Cortex of kidney (tissue), 1 donor: ENCODE measurements at places on chromosomes 5 and 9.

GRCh38 chr9:101027733-101028345 lies 688 bp upstream of the PLPPR1 start:
- DNase-seq = no peak

GRCh38 chr5:172846249-172846648 lies 12.2 kb downstream of the ERGIC1 start:
- DNase-seq = no peak

DNA sequence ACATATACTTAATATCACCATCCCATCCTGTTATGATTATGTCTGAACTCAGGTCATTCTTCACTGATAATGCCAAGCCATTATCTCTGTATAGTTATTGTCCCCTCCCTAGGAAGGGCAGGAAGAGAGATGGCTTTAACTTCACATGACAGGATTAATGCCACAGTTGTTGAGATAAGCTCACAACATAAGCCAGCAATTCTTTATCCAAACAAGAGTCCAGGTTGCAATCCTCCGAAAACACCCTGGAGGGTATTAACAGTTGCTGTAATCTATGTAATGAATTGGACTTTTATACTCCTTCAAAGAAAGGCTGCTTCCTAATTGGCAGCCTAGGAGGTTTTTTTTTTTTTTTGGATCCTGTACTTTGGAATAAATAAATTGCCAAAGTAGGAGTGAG lies 779.4 kb downstream of the SEMA5A start:
- DNase-seq = no peak

DNA sequence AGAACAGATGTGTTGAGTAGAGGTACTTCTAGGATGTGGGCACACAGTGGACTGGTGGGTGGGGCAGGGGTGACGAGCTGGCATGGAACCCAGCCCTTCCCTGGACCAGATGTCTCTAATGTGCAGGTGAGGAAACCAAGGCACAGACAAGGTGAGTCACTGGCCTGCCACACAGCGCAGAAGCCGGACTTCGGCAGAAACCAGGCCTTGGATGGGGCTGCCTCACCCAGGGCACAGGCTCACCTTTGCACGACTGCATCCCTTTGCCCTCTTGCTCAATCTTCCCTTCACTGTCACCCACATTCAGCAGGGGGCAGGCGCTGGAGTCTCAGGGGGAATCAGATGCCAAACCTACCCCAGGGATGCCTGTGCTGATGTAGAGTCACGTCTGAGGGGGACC lies 65.4 kb upstream of the LMX1B start:
- DNase-seq = no peak

DNA sequence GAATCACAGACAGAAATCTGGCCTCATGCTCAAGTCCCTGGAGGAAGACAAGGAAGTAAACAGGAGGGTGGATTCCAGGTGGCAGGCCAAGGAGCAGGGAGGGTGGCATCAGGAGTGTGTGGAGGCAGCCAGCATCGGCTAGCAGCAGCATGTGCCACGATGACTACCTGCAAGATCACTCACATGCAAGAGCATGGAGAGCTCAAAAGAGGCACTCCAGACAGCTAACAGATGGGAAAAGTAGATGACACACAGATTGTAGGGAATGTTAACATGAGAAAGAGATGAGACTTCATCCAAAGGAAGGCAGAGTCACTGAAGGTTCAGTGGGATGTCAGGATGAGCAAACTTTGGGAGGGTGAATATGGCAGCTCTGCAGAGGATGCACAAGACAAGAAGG lies 104.3 kb downstream of the SEMA5A start:
- no peak for DNase-seq

GRCh38 chr5:63959177-63959982 lies 2.9 kb downstream of the HTR1A start:
- DNase-seq = no peak

GRCh38 chr5:132056610-132057497 lies 3.6 kb upstream of the IL3 start:
- DNase-seq = no peak

DNA sequence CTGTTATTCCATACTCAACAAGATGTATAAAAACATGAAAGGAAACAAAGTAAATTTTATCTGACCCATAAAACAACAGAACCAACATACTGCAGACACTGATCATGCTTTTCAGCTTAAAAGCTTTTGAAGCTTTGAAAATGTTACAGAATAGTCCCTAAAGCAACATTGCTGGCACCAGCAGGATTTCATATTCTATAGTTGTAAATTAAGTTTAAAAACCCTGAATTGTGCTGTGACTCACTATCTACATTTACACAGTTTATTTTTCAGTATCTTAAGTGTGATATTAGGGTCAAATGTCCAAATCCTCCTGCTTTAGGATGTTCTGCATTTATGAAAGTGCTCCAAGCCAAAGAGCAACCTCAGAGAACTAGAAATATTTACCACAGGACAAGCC lies 59.9 kb downstream of the ZFR start:
- no peak for DNase-seq

- no peak for DNase-seq
Measured at GRCh38 chr5:93513298-93513697, 67.7 kb downstream of the NR2F1-AS1 start.

GRCh38 chr5:138789771-138790242 lies 36.6 kb downstream of the CTNNA1 start:
- no peak for DNase-seq

DNA sequence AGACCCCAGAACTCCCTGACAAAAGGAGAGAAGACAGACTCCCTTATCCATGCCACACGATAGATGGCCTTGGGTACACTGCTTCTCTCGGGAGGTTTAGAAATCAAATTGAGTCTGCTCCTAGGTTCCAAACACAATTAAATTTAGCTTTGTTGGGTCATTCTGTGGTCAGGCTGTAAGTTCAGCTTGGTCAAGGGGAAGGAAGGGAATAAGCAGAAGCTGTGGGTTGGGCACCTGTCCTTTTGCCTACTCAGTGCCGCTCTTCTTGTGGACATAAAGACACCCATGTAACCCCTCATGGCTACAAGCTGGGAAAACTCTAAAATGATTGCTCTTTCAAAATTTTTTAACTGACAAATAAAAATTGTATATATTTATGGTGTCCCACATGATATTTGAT lies 19.1 kb upstream of the AK3 start:
- DNase-seq = no peak

GRCh38 chr9:132880324-132880661 lies 1.6 kb downstream of the SPACA9 start:
- no peak for DNase-seq

DNA sequence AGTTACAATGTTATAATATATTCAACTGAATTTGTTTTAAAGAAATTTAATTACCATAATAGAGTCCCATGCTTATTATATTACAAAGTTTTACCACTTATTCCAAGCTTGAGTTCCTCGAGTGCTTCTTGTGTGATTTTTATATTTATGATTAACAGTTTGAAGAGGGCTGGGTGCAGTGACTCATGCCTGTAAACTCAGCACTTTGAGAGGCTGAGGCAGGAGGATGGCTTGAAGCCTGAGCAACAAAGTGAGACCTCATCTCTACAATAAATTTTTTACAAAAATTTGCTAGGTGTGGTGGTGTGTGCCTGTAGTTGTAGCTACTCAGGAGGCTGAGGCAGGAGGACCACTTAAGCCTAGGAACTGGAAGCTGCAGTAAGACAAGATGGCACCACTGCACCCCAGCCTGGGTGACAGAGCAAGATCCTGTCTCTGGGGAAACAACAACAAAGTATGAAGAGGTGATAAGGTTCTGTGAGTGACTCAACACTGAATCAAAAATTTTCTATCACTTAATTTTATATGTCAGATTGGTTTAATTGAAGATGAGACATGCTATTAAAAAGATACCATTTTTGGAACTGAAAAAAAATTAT lies 9.2 kb downstream of the POC5 start:
- DNase-seq = no peak

DNA sequence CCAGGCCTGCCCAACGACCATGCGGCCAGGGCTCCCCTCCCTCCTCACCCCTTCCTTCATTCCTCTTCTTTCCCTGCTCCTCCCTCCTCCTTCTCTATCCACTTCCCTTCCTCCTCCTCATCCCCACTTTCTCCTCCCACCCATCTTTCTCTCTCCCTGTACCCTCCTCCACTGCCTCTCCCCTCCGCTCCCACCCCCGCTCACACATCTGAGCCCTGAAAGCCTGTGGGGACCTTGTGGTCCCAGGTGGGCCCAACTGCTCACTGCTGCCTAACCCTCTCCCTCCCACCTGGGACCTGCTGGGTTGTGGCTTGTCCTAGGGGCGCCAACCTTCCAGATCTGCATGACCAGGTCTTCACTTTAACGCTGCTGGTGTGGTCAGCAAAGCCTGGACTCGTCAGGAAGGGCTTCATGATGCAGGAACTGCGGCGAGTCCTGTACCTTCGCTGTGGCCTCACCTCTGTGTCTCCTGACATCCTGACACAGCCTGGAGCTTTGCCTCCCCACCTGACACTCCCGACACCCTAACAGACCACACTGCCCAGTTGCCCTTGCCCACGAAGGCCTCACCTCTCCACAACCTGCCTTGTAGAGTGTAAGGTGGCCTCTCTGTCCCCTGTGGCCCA lies 34.6 kb downstream of the C5orf15 start:
- DNase-seq = no peak

- no peak for DNase-seq
Measured at GRCh38 chr5:67799732-67800234, 415.8 kb upstream of the PIK3R1 start.

GRCh38 chr9:130263601-130264413 lies 1.8 kb upstream of the HMCN2 start:
- DNase-seq = no peak

DNA sequence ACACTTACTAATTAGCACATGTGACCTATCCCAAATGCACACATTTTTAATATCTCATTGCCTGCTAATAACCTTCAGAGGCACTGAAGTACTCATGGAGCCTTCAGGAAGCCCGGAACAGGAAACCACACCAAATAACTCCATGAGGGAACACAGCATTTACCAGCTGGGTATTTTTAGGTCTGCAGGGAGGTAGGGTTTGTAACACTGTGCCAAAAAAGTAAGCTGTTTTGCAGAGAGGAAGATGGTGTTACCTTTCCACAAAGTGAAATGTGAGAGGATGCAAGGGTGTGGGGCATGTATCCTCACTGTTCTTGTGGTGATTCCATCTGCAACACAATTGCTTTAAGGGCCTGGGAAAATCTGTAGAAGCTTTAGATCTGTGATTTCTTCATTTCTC lies 64.4 kb downstream of the NUDT12 start:
- no peak for DNase-seq

DNA sequence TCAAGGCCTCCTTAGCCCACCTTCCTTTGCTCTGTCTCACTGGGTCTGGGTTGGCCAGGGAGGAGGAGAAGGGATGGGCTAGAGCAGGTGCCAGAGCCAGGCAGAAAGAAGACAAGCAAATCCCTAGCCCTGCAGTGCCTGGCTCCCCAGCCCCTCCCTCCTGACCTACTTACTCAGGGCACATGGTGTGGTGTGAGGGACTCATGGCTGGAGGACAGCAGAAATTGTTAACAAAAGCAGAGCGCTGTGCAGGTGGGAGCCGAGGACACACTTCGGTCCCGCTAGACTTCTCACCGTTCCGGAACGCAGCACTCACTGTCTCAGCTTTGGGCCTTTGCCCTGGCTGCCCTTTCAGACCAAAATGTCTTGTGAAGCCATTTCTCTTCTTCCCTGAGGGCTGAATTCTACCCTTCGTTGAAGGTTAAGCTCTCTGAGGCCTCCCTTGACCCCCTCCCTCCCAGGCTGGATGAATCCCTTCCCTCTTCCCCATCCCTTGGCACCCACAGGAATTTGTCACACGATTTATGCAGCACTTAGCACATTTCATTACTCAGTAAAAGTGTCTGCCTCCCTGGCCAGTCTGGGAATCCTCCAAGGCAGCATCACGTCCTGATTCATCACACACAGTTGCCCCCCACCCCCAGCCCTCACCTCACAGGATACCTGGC lies 263.9 kb upstream of the TRPC7 start:
- no peak for DNase-seq

- DNase-seq = no peak
Measured at GRCh38 chr9:131625790-131626670, 80.7 kb downstream of the PRRT1B start.

DNA sequence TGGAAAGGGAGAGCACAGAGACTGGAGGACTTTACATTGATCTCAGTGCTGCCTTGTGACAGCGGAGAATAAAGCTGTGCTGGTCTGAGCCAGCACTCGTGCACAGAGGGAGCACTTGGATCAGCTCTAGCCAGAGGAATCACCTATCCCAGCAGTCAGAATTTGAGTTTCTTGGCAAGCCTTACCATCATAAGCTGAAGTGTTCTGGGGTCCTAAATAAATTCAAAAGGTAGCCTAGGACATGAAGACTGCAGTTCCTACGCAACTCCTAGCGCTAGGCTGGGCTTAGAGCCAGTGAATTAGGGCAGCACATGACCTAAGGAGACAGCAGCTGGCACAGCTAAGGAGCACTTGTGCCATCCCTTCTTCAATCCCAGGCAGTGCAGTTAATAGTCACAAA lies 119.5 kb downstream of the HMHB1 start:
- no peak for DNase-seq

- no peak for DNase-seq
Measured at GRCh38 chr9:104853159-104853558, 74.8 kb downstream of the ABCA1 start.

DNA sequence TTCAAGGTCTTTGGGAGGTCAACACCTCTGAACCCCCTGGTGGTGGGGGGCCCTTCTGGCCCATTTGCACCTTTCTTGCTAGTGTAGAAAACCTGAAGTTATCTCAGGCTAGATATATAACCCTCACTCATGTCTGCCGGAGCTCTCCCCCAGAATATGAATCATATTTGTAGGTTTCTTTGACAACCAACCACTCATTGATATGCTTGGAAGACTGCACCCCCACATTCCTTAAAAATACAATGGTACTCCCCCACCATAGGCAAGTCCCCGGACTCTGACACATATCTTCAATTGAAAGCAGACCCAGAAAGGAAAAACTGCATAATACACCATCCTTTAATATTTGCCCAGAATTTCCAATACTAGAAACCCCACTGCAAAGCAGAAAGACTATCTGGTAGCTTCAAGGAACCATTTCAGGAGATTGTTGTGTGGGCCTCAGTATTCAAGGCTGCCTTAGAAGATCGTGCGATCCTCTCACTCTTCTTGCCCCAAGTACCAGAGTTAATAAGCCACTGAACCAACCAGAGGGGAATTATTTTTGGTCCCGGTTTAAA lies 978 bp upstream of the UBE2B start:
- no peak for DNase-seq

DNA sequence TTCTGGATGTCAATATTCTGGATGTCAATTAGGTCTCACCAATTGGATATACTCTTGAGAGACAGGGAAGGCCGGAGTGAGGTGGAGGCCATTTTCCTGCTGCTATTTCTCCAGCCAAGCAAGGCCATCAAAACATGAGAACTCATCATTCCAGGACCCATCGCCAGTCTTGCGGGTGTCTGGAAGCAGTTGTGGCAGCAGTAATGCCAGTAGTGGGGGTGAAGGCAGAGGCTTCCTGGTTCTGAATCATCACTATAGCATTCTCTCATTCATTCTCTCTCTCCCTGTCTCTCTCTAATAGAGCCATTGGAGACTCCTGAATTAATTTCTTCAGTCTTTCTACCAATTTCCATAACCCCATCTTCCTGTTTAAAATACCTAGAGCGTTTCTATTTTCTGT lies 71.8 kb downstream of the EGFLAM start:
- no peak for DNase-seq
